ENCODE measurements at places on chromosomes 12 and 14. TPM values are rescaled to one million over a fixed set of nuclear protein-coding genes. Genes with fewer than 3 reads are reported as not detected.

The PTPRB gene
- not detected for total RNA-seq

The SLC8B1 gene
- total RNA-seq, result 20.2 TPM

GRCh38 chr12:106311139-106311538 is 8.6 kb downstream of the TCP11L2 start:
- no peak for DNase-seq

- no peak for DNase-seq
These were observed 94.0 kb downstream of the NAV3 start for GRCh38 chr12:77924703-77925102.

GRCh38 chr14:34741840-34742239 is 27.4 kb upstream of the CFL2 start:
- no peak for DNase-seq

GRCh38 chr12:108349278-108349688 is 10.2 kb upstream of the CMKLR1 start:
- DNase-seq, result no peak

DNA sequence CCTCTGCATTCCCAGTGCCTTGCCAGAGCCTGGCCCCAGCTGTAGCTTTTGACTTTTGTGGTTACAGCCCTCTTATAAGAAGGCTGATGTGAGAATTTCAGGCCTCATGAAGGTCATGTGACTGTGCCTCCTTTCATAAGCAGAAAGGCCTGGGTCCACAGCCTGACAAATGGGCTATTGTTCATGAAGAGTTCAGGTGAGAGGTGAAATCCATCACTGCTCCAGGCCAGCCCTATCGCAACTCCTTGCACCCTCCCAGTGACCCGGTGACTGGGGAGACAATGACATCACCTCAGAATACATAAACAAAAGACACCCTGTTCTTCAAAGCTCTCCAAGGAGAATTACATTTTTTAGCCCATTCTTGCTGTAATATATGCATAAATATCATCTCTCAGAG is 321.5 kb downstream of the PCNX1 start:
- DNase-seq, result no peak

- DNase-seq, result peak; percentile 97
These were observed at the start of gene EAPP for GRCh38 chr14:34539407-34540180. Gene EAPP (minus strand): TSS chr14:34539701. CDS start chr14:34539628, 73 bp downstream.

DNA sequence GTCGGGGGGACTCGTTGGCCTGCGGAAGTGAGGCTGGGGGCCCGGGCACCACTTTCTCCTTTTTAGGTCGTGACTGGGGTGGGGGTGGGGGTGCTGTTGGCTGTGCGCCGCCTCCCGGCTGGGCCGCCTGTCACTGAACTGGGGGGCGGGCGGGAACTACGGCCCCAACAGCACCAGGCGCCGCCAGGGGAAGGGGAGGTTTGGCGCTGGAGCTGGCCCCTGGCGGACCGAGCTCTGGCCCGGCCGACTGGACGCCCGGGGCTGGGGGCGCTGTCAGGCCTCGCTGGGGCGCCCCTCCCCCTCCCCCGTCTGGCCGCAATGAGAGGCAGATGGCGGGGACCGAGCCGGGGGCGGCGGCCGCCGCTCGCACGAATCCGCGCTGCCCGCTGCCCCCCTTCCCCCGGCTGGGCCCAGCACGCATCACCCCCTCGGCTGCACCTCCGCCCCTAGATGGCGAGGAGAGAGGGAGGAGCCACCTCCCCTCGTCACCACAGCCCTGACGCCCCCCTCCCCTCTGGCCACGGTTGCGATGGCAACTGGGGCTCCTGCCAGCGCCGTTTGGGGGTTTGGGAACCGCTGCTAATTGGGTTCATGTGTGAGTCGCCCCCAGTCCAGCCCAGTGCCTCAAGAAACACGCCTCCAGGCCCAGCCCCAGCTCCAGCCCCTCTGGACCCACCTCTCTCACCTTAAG is 723 bp downstream of the NFATC4 start:
- no peak for DNase-seq

The GPR162 gene
- not detected for total RNA-seq

DNA sequence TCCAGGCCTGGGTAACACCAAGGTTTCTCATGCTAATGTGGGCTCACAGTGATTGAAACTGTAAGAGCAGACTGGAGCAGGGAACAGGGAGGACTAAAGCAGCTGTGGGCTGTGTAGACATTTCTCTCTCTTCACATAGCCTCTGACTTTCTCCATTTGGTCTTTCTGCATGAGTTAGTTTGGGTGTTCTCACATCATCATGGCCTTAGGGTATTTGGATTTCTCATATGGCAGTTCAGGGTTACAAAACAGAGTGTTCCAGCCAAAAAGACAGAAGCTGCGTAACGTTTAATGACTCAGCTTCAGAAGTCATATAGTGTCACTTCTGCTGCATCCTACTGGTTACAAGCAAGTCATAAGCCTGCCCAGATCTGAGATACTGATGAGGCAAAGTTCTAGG is 52.0 kb upstream of the OSBPL8 start:
- DNase-seq, result no peak
